ENCODE measurements at places on chromosomes 5 and 9.

DNA sequence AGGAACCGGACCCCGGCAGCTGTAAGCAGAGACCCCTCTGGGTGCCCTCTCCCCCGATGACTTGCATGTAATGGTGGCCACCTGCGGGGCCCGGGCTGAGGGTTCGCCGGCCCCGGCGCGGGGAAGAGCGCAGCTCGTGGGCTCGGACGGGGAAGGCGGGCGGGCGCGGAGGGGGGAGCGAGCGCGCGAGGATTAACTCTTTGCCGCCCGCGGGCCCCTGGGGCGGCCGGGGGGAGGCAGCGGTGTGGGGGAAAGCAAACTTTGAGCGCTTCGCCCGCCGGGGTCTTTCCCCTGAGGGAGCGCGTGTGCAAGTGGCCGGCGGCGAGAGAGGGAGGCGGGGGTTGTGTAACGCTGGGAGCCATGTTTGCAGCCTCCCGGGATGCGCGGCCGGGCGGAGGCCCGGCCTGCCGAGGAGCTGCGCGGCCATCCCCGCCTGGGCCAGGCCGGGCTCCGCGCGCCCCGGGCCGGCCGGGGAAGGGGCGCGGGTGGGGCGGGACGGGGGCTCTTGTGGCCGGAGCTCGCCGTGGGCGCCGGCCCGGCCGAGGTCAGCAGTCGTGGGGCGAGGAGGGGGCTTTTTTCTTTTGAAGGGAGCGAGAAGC is 547 bp downstream of the ANP32B start:
- peak; percentile 9 for DNase-seq

- DNase-seq: no peak
These were observed 37.3 kb upstream of the WWC1 start for GRCh38 chr5:168254013-168254693.

- DNase-seq: no peak
These were observed 63.7 kb downstream of the LMX1B start for GRCh38 chr9:126677188-126678084.

DNA sequence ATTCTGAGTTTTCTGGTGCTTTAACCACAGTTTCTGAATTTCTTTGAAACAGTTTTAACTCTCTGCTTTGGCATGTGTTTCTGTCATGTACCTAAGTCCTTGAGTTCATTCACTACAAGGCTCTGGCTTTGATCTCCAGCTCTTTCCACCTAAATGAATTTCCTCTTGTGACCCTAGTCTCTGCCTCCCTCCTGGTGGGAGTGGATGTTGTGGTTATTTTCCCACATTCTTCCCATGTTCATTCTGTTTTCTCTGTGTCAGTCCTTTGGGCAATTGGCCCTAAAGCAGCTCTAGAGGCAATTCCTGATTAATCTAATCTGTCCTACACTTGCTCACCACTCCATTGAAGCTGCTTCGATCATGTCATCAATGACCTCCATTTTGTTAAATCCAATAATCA is 28.4 kb upstream of the DPYSL3 start:
- DNase-seq: no peak

DNA sequence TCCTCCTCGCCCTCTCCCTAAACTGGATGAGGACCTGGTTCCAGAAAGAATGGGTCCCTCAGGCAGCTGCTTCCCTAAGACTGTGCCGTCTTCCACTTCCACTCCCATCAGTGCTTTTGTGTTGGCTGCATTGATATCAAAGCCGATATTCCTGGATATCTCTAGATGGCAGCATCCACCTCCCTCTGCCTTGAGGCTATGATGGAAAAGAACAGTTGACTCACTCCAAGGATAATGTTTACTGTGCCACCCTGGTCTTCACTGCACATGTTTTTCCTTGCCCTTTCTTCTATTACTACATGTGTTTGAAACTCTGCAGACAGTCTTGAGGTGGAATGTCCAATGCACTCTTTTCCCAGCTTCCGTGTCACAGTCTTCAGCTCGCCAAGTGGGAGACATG is 211.6 kb downstream of the MAST4 start:
- DNase-seq: peak; percentile 63

DNA sequence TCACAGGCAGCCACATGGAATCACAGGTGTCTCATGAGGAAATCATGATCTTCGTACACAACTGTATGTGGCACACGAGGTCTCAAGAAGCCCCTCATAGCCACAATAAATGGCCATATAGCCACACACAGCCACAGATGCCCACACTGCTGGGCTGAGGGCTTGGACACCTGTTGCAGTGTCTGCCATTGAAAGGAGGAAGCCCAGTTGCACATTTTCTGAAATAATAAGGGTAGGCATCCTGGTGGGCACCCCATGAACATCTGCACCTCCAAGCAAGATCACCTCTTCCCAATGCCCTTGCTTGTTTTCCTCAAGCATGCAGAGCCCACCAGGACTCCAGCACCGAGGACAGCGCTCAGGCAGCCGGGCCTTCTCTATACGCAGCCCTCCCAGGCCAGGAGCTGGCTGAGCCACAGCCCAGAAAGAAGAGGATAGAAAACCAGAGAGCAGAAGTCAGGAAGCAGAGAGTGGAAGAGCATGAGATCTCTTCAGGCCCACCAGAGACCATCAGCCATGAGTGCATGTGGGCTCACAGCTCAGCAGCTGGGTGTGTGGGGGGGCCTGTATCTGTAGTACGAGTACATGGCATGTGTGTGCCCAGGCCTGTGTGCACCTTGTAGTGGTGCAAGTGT is 1.0 kb upstream of the ACSL6 start:
- DNase-seq: peak; percentile 22

- no peak for DNase-seq
These were observed 60.7 kb upstream of the RPS23 start for GRCh38 chr5:82338771-82339373.
